ENCODE measurements at places on chromosomes 11 and 22.

DNA sequence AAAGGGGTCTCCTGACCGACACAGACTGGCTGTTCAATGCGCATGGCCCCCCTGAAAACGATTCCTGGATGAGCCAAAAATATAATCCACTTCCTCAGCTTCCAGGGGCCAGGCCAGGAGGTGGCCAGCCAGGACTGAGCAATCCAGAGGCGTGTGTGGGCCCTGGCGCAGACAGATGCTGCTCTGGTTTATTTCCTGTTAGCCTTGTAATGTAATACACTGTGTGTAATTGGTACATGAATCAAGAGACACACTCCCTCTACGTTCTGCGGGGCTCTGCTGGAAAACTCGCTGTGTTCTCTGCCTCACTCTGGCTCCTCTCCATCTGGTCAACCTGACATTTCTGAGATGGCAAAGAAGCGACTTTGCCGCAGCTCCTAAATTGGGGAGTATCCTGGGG, 26.3 kb upstream of the ISX start:
- peak; percentile 75 for ATAC-seq

- peak; percentile 24 for ATAC-seq
These were observed 24.7 kb downstream of the LAYN start for GRCh38 chr11:111565114-111565720.

GRCh38 chr11:45500451-45500850, 165.0 kb downstream of the CHST1 start:
- peak; percentile 74 for ATAC-seq

GRCh38 chr11:128919216-128919615, 23.5 kb downstream of the TP53AIP1 start:
- no peak for ATAC-seq

- ATAC-seq, result peak; percentile 26
These were observed 93.4 kb downstream of the NTM start for GRCh38 chr11:131463649-131464425.
